Thyroid gland (tissue), 4 donors: ENCODE measurements at places on chromosomes 13 and 19. TPM values are rescaled to one million over a fixed set of nuclear protein-coding genes. Genes with fewer than 3 reads are reported as not detected.

COX7A1 gene
- 8.0 TPM for total RNA-seq

FGF21 gene
- total RNA-seq = not detected

ZNF575 gene
- total RNA-seq = not detected

PDX1 gene
- not detected for total RNA-seq

ZNF541 gene
- 0.56 TPM for total RNA-seq

GDF15 gene
- 9.9 TPM for total RNA-seq

NLRP11 gene
- not detected for total RNA-seq

SGTA gene
- 64.6 TPM for total RNA-seq

TUBA3C gene
- 0.94 TPM for total RNA-seq

FAM174C gene
- 58.7 TPM for total RNA-seq

ZNF534 gene
- 1.2 TPM for total RNA-seq

ZNF181 gene
- total RNA-seq = 28.1 TPM

DOCK6 gene
- total RNA-seq = 57.0 TPM

NCLN gene
- 33.9 TPM for total RNA-seq

ZNF177 gene
- 0.68 TPM for total RNA-seq

WASF3 gene
- 47.6 TPM for total RNA-seq

KCNN1 gene
- total RNA-seq = 0.22 TPM

DACT3 gene
- 3.2 TPM for total RNA-seq

ATP1A3 gene
- total RNA-seq = not detected

IL4I1 gene
- 0.83 TPM for total RNA-seq

SOX1 gene
- total RNA-seq = not detected

SIGLEC5 gene
- total RNA-seq = 0.92 TPM

ADGRE3 gene
- total RNA-seq = not detected

CEACAM7 gene
- not detected for total RNA-seq

FFAR3 gene
- not detected for total RNA-seq

YIF1B gene
- 25.9 TPM for total RNA-seq

SIGLEC7 gene
- total RNA-seq = not detected

ATXN8OS gene
- not detected for total RNA-seq
